ENCODE measurements at places on chromosomes 4 and X.

GRCh38 chrX:75038925-75039324 lies 113.7 kb upstream of the NEXMIF start:
- DNase-seq = peak; percentile 15

- no peak for DNase-seq
These were observed 283.8 kb downstream of the IQCM start for GRCh38 chr4:149531861-149532260.

- DNase-seq = peak; percentile 83
These were observed 10.3 kb upstream of the AKAP17A start for GRCh38 chrX:1581132-1581531.

GRCh38 chr4:175560604-175561003 lies 251.5 kb downstream of the GPM6A start:
- DNase-seq = no peak

DNA sequence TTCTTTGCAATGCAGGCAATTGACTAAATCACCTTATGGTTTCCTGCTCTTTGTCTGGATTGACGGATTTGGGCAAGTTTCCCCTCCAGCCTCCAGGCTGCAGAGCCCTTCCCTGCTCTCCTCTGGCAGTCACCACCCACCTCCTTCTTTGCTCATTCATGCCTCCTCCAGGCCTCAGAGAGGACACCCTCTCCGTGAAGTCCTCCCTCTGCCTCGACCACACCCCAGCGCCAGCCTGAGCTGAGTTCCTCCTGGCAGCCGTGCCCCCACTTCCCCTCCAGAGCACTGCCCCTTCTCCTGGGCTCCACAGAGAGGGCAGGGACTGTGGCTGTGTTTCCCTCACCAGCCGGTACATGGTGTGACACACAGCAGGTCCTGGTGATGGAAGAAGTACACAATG lies 53.7 kb downstream of the DCTD start:
- no peak for DNase-seq

DNA sequence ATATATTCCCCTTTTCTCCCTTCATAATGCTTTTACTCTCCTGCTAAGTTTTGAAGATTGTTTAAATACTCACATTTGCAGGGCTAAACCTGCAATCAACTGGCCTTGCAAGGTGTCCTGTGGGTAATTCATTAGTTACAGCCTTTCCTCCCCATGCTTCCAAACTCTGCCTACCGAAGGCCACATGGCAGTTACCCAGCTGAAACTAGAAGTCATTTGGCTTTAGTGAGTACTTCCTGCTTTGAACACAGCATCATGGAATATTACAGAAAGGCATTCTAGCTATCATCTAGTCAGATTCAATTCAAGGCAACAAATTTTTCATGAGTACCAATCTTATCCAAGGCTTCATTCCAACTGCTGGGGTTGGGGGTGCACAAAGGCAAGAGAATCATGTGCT lies 55.6 kb downstream of the SRPX start:
- no peak for DNase-seq

GRCh38 chr4:46839128-46839527 lies 69.9 kb downstream of the COX7B2 start:
- DNase-seq = no peak

GRCh38 chr4:40040908-40041307 lies 15.7 kb upstream of the N4BP2 start:
- no peak for DNase-seq

Measured in stimulated activated CD4-positive, alpha-beta T cell treated with anti-CD3 and anti-CD28 coated beads, Interleukin-2, amount 100 ng/mL, for 24 hours (primary cell).